ENCODE measurements at places on chromosomes 4 and X.

DNA sequence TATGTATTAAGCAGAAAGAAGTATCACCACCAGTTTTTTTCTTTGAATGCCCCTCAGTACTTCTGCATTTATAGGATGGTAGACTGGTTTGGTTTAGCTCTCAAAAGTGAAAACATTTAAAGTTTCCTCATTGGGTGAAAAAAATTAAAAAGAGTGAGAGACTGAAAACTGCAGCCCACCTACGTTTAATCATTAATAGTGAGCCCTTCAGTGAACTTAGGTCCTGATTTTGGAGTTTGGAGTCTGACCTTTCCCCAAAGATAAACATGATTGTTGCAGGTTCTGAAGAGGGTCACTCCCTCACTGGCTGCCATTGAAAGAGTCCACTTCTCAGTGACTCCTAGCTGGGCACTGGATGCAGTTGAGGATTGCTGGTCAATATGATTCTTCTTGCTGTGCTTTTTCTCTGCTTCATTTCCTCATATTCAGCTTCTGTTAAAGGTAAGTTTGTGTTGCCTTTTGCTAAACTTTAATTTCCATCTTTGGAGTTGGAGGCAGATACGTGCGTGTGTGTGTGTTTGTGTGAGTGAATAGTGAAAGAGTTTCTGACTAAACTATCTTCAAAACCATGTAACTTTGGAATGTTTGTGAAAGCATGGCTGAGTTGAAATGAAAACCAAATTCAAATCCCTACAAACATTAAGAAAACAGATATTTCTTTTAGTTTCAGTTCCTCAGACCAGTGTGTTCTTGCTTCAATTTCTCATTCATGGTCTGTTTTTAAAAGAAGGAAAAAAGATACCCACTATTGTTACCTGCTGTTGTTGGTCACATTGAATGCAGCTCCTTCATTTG lies at the start of gene MTTP:
MTTP (plus strand) TSS at position 295 of the 795 bp plus-strand sequence; CDS start at position 381, 86 bp downstream.
- no peak for DNase-seq

DNA sequence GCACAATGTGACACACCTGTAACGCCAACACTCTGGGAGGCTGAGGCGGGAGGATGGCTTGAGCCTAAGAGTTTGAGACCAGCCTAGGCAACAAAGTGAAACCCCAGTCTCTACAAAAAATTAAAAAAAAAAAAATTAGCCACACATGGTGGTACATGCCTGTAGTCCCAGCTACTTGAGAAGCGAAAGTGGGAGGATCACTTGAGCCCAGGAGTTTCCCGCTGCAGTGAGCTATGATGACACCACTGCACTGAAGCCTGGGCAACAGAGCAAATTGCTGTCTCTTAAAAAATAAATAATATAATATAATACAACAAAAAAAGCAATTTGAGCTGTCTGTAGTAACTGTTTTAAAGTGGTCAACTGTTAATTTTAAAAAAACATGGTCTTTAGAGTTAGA lies 13.2 kb downstream of the SPOCK3 start:
- no peak for DNase-seq

- DNase-seq, result no peak
Measured at GRCh38 chrX:13937370-13938050, 92.2 kb downstream of the GEMIN8 start.

GRCh38 chr4:181528570-181529184 lies 714.5 kb upstream of the TENM3 start:
- peak; percentile 46 for DNase-seq

- peak; percentile 42 for DNase-seq
Measured at GRCh38 chr4:98663226-98664006, 5.0 kb upstream of the TSPAN5 start.

DNA sequence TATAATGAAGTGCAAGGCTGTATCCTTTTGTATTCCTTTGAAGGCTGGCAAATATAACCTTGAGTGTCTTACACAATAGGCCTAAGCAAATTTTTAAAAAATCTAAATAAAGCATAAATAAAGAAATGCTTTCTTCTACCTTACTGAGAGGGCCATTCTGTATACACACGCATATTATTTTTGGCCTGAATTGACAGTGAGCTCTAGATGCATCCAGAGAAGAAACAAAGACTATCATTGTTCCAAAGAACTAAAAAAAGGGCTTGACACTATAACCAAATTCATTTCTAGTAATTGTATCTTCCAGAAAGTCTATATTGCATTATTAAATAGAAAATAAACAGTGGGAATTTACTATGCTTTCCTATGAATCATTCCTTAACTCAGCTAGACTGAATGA lies 100.2 kb downstream of the MAGEB17 start:
- DNase-seq, result no peak

DNA sequence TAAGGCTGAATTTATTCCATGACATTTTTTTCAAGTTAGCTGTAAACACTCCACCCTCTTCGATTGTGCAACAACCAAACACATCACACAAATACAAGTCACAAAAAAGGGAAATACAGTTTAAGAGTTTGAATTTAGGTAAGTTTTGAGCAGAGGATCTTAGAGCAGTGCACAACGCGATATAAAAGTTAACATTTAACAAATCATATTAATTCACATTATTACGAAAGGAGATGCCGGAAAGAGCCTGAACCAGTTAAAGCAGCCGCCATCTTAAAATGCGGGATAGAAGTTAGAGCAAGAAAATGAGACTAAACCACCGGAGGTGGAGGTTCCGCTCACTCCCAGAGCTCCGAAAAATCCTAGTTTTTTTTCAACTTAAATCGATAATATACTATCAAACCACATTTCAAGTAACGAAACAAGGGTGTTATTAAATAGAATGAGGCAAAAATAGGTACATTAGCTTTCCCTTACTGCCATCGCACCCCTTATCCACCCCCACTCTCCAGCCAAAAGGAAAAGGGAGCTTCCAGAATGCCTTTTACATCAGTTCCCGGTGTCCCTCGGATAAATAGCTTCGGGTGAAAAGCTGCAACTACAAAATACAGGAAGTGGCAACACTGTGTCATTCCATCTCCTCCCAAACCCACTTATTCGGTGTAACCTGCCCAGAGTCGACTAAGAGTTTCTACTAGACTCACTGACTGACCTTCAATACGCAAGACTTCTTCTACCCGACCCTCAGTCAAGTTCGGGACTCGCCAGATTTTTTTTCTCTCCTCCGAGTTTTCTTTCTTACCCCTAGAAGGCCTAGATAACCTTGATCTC lies 1.9 kb downstream of the UBE2D3 start:
- DNase-seq, result peak; percentile 75

GRCh38 chrX:21657318-21658151 lies 595 bp downstream of the KLHL34 start:
- no peak for DNase-seq

DNA sequence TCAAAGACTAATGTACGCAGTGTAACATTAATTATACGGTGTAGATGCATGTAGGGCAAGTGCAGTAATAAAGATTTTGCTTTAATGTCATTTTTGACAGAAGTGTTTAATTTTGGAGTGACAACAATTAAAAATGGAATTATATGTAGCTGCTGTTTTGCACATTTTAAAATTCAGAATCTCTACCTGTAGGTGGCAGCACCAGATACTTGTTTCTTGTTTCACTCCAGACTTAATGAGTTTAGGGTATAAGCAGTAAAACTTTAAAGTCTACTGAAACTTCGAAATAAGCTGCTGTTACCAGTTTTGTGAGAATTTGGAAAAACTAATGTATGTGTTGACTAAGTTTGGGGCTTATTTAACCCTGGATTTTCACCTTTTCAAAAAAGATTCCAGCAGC lies 144.9 kb downstream of the POLA1 start:
- peak; percentile 15 for DNase-seq

DNA sequence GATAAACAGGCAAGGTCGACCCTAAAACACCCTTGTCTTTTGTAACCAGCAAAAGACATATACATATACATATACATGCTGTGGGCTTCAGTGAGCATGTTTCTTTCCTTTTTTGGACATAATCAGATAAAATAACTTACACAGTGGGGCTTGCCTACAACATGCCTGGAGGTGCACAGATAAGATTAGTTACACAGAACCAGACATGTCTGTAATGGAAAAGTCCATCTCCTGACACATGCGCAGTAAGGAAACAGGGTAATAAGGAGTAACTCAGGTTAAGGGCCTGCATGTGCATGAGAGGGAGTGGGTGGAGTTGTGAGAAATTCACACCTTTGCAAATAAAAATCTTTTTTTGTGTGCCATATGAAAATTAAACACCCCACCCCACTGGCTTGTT lies 3.4 kb downstream of the UGT2A1 start:
- no peak for DNase-seq

DNA sequence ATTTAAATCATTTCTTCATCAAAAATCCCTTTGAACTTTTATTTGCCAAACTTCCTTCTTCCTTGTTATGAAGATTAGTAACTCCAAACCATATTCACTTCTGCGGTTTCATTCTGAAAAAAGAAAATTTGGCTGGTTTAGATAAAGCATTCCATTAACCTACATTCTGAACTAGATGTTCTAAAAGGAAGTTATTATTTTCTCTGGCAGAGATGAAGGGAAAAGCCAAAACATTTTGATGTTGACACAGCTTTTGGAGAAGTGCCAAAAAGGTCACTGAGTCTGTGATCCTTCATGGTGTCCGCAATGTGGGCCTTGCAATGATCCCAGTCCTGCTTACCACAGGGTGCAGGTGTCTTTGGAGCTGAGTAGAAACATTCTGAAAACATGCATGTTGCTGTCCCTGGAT lies 36.0 kb downstream of the CXCL8 start:
- DNase-seq, result peak; percentile 38

GRCh38 chrX:153802513-153803045 lies 8.1 kb downstream of the SSR4 start:
- no peak for DNase-seq

GRCh38 chr4:25484243-25484721 lies 107.2 kb downstream of the ANAPC4 start:
- DNase-seq, result no peak

DNA sequence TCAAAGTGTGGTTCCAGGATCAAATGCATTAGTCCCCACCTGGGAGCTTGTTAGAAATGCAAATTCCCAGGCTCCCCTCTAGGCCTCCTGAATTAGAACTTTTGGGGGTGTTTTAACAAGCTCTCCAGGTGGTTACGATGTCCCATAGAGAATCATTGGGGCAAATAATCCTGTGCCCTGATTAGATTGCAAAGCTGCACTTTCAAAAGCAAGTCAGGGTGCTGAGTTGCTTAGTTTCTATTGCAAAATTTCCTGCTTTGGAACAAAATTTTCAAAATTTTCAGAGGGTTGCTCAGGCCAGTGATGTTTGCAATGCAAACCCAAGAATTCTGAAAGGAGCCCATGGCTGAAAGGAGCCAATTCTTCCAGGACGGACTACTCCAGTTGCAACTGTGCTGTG lies 71.0 kb downstream of the MGST2 start:
- DNase-seq, result peak; percentile 41

GRCh38 chr4:62003695-62004094 lies 803.6 kb downstream of the ADGRL3 start:
- DNase-seq, result no peak

DNA sequence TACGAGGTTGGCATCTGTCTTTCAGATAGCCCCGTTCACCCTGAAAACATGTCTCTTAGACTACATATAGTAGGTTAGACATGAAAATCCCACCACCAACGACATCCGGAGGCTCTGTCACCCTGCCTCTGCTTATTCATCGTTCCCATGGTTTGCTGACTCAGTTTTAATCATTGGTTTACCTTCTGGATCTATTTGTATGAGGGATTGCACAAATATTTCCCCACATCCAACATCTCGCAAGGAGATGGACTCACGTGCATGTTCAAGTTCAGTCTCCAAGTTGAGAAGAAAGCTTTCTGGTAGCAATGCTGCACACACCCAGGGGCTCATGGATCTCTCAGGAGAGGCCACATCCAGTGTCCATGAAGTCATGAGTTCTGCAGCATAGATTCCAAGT lies 10.8 kb downstream of the CETN2 start:
- DNase-seq, result no peak

DNA sequence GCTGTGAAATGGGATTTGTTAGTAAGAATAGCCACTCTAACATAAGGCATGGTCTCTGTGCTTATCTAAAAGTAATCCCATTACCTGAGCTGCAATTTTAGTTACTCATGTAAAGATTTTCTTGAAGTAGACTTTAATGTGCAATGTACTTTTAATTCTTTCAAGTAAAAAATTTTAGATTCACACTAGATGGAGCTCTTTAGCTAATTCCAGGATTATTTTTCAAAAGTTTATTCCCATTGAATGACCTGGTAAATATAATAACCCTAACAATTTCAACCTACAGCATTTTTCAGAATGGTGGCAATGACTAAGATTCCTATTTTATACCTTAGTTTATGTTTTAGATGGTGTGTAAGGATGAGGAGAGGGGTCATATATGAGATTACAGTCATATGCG lies 18.1 kb downstream of the USP38 start:
- DNase-seq, result no peak

DNA sequence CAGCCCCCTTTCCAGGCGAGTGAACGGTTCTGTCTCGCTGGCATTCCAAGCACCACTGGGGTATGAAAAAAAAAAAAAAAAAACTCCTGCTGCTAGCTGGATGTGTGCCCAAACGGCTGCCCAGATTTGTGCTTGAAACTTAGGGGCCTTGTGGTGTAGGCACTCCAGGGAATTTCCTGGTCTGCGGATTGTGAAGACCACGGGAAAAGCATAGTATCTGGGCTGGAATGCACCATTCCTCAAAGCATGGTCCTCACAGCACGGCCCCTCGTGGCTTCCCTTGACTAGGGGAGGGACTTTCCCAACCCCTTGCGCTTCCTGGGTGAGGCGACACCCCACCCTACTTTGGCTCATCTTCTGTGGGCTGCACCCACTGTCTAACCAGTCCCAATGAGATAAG lies 516.8 kb upstream of the FAM241A start:
- DNase-seq, result no peak

DNA sequence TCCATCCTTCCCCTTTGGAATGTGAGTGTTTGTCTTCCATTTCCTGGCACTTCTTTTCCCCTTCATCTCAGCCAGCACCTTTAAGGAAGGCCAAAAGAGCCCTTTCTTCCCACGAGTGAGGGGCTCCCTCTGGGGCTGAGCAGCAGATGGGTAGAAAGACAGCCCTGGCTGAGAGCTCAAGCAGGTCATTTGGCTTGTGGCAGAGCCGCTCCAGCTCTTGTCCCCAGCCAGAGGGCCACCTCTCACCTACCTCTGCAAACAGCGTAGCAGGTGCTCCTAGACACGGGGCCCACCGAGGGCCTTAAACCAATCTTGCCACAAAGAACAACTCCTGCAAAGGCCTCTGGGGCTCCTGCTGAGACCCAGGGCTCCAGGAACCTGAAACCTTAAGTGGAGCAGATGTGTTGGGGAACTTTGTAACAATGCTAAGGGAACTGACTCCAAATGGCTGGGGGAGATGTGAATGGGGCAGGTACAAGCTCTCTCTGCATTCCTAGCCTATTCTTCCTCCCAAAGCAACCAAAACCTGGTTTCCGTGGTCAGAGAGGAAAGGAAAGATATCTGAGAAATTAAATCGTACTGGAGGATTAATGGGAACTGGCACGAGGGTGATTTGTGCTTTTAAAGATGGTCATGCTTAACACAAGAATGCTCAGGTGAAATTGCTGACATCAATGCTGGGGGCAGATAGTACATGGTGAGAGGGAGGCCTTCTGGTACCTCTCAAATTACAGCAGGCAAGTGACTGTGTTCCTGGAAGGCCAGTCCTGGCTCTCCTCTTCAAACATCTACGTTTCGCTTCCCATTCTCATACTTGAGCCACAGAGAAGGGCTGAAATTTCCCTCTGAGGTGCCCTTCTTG lies 27.0 kb downstream of the TFDP3 start:
- DNase-seq, result no peak

All from inflammatory macrophage (primary cell).